ENCODE measurements at places on chromosomes 7 and 10.

DNA sequence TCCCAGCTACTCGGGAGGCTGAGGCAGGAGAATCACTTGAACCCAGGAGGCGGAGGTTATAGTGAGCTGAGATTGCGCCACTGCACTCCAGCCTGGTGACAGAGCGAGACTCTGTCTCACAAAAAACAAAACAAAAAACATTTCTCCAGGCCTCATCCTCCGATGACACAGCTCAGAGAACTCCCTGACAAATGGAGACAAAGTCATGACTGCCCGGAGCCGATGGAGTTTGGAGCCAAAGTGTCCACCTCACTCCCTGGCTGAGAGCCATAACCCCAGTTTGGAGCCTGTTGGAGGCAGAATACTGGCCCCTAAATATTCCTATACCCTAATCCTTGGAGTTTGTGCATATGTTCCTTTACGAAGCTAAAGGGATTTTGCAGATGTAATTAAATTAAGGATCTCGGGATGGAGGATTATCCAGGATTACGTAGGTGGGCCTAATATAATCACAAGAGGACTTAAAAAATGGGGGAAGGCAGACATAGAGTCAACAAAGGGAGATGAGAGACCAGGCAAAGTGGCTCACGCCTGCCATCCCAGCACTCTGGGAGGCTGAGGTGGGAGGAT is 22.7 kb downstream of the SSC4D start:
- no peak for DNase-seq

GRCh38 chr7:138752518-138753149 is 45.2 kb upstream of the TMEM213 start:
- no peak for DNase-seq

GRCh38 chr10:85045046-85045445 is 716.7 kb downstream of the CCSER2 start:
- DNase-seq = no peak

DNA sequence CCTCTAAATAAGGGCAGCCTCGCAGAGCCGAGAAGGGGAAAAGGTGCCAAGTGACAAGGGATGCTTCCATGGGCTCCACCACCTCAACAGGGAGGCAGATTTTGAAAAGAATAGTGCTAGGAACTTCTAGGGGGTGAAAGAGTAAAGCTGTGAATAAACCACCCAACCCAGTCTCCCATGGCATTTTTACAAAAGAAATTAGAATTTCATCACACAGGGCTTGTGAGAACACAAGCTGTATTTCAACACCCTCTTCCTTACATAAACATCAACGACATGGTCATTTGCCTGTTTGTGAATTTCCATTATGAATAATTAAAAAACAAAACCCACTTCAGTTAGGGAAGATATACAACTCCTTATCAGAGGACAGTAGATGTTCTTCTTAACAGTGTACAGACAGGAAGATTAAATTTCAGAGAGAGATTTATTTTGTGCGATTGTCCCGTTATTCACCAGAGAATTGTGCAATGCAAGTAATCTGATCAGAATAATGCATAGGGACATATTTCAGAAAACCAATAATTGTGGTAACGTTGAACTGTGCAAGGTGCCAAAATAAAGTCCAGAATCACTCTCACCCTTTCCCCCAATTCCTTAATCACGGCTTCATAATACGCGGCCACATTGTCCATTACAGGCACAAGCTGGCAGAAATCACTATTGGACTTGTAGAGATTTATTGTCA is 207.8 kb upstream of the MGMT start:
- DNase-seq = no peak

DNA sequence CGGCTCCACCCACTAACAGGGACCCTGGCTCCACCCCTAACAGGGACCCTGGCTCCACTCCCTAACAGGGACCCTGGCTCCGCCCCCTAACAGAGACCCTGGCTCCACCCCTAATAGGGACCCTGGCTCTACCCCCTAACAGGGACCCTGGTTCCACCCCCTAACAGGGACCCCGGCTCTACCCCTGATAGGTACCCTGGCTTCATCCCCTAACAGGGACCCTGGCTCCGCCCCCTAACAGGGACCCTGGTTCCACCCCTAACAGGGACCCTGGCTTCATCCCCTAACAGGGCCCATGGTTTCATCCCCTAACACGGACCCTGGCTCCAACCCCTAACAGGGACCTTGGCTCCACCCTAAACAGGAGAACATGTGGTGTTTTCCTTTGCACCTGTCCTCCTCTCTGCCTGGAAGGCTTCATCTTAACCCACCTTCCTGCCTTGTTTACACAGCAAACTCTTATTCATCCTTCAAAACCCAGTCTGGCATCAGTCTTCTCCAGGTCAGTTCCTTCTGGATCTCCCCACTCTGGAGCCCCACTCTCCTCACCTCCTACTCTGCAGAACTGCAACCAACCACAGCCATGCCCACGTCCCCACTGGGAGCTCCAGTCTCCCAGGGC is 58.0 kb downstream of the CHST15 start:
- DNase-seq = no peak

DNA sequence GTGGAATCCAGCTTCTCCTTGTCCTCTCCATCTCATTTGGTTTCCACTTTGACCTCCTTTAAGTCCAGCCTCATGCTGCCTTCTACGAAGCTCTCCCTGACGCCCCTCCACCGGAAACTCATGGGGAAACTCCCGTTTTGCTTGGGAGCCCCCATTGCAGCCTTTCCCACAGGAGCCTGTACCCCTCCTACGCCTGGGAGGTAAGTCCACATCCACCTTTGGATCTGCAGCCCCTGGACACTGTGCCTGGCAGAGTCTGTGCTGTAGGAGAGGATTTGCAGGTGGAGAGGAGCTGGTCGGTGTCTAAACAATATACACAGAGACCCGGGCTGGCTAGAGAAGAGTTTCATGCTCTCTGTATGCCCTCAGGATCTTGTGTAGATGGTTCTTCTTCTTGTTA is 296.1 kb downstream of the GLRX3 start:
- no peak for DNase-seq
